Skeletal muscle tissue (tissue), 5 donors: ENCODE measurements at places on chromosomes 6 and 20. TPM values are rescaled to one million over a fixed set of nuclear protein-coding genes. Genes with fewer than 3 reads are reported as not detected.

The ANKS1A gene
- total RNA-seq: 11.5 TPM

The SLC35D3 gene
- not detected for total RNA-seq

The ACTL10 gene
- total RNA-seq: 1.0 TPM

The TTK gene
- total RNA-seq: 4.2 TPM

The MMP24 gene
- under 0.01 TPM for total RNA-seq

The PAK5 gene
- total RNA-seq: under 0.01 TPM

The ADGB gene
- total RNA-seq: not detected

The KCTD20 gene
- total RNA-seq: 64.2 TPM

The SLPI gene
- total RNA-seq: not detected

The GNMT gene
- not detected for total RNA-seq

The PRELID3B gene
- 38.6 TPM for total RNA-seq

The C6orf141 gene
- total RNA-seq: 2.1 TPM

The NRN1 gene
- total RNA-seq: 13.6 TPM

The B3GAT2 gene
- total RNA-seq: 0.52 TPM

The SLX4IP gene
- 4.2 TPM for total RNA-seq

The PDYN gene
- total RNA-seq: not detected

The SPEF1 gene
- total RNA-seq: not detected

The DZANK1 gene
- 1.0 TPM for total RNA-seq

The TOMM6 gene
- 92.4 TPM for total RNA-seq

The ATF6B gene
- 14.1 TPM for total RNA-seq

The APCDD1L gene
- total RNA-seq: 4.2 TPM

The C20orf144 gene
- total RNA-seq: not detected

The RSPO3 gene
- 6.3 TPM for total RNA-seq

The GPSM3 gene
- total RNA-seq: 1.6 TPM

The OTOR gene
- not detected for total RNA-seq

The KIF16B gene
- 42.8 TPM for total RNA-seq

The AARS2 gene
- 9.9 TPM for total RNA-seq

The MLN gene
- total RNA-seq: not detected

The SPDEF gene
- total RNA-seq: not detected

The FABP7 gene
- total RNA-seq: not detected

The PNLDC1 gene
- not detected for total RNA-seq

The TREML2 gene
- under 0.01 TPM for total RNA-seq

The BMP7 gene
- total RNA-seq: 3.7 TPM

The CEP250 gene
- 14.6 TPM for total RNA-seq

The PDE10A gene
- total RNA-seq: 11.0 TPM

The SLCO4A1 gene
- not detected for total RNA-seq
